ENCODE measurements at places on chromosomes 7 and 10. TPM values are rescaled to one million over a fixed set of nuclear protein-coding genes. Genes with fewer than 3 reads are reported as not detected.
A peak's percentile ranks its signal among the peaks of the same experiment; 100 is the strongest.

DNA sequence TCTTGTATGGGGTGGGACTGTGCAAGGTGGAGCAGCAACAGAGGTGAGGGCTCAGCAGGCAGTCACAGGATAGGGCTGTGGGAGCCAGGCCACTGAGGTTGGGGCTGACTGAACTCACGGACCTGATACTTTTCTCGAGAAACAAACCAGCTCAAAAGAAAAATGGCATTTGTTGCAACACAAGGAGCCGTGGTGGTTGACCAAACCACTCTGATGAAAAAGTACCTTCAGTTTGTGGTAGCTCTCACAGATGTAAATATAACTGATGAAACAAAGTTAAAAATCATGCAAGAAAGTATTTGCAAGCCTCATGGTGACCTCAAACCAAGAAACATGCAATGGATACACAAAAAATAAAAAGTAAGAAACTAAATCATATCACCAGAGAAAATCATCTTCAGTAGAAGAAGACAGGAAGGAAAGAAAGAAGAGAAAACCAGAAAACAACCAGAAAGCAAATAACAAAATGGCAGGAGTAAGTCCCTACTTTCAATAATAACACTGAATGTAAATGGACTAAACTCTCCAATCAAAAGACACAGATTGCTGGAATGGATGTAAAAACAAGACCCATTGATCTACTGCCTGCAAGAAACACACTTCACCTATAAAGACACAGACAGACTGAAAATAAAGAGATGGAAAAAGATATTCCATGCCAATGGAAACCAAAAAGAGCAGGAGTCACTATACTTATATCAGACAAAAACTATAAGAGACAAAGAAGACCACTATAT is 48.9 kb upstream of the DUSP5 start:
- DNase-seq: no peak

- no peak for DNase-seq
These were observed 375.5 kb upstream of the LRRTM3 start for GRCh38 chr10:66550351-66550750.

DNA sequence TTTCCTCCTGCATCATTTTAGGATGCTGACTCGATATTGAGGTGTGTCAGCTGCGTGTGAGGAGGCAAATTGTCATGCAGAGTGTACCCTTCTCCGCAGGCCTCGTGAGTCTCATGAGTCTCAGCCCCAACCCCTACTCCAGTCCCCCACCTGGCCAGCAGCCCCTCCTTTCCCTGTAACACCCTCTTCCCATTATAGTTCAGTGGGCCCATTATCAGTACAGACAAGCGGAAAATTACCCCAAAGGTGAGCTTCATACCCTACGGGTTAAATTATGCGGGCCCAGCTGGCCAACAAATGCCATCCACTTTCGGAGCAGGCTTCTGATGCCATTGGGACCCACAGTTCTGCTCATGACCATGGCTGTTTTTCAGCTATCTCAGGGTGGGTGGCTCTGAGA is 25.2 kb downstream of the SFTPD start:
- DNase-seq: no peak

DNA sequence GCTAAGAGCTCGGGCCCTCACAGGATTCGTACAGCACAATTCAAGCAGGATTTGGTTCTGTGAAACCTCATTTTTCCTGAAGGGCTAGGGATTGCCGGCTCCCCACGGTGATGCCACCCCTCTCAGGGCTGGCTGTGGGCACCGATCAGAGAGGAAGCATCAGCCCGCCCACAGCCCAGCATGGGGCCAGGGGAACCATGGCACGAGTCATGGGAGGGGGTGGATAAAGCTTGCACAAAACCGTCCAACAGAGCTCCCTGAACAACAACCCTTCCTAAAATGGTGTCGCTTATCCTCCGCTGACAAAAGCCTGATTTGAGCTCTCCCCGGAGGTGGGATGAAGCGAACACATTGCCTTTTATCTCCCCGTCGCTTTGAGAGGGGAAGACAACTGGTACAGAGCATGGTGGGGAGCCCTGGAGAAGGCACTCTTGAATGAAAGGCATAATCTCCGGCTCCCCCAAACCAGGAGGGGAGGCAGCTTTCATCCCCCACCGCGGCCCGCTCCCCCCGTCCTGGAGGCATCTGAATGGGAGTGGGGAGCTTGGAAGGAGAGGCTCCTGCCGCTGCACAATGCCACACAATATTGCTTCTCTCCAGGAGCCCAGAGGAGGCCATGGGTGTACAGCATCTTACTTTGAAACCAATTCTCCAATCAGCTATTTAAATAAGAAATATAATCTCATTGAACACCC is 144.0 kb downstream of the RPS24 start:
- peak; percentile 30 for DNase-seq

DNA sequence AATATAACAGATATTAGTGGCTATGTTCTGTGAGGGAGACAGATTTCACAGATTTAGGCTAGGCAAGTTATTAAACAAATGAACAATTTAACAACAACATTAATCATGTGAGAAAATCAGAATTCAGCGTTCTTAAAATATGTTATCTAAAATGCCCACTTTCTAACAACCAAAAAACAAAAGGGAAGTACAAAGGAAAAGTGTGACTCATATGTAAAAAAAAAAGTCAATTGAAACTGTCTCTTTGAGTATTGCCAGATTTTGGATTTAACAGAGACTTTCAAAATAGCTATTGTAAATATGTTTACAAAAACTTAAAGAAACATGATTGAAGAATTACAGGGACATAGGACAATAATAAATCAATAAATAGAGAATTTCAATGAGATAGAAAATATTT is 34.8 kb upstream of the ARHGAP22 start:
- no peak for DNase-seq

GRCh38 chr7:110831419-110831818 is 259.5 kb upstream of the LRRN3 start:
- no peak for DNase-seq

DNA sequence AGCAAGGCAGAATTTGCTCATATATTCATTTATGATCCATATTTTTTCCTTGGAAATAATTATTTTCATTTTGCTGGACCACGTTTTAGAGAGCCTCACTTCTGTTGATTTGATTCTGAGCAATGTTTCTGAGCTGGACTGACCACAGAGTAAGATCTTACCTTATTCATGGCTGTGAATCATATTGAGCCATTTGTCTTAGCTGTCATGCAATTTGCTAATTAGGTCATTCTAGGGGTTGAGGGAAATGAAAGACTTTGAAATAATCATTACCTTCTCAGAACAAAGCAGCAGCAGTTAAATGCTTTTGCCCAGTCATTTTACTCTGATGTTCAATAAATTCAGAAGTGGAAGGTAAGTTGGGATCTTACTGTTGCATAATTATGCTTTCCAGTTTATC is 251.4 kb downstream of the SDK1 start:
- DNase-seq: no peak

GRCh38 chr7:112056409-112056808 is 149.8 kb downstream of the DOCK4 start:
- DNase-seq: no peak

GRCh38 chr7:104978460-104978859 is 35.5 kb upstream of the KMT2E start:
- DNase-seq: no peak

- no peak for DNase-seq
These were observed 57.6 kb upstream of the TARP start for GRCh38 chr7:38330861-38331621.

- no peak for DNase-seq
These were observed 44.5 kb downstream of the STARD3NL start for GRCh38 chr7:38222481-38223096.

DNA sequence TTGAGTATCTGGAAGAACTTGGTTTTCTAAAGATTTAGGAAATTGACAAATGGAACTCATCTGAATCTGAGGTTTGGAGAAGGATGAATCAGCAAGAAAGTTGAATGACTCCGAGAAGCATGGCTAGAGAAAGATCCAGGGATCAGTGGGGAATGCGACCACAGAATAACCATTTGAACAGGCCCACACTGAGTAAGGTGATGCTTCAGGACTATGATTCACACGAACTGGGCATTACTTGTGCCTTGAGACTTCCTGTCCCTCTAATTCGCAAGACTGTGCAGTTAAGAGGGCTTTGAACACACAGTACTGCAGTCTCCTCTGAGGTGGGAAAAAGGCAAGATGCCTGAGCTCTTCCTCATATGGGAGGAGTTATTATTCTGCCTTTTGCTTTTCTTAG is 395.5 kb upstream of the POM121L12 start:
- no peak for DNase-seq

DNA sequence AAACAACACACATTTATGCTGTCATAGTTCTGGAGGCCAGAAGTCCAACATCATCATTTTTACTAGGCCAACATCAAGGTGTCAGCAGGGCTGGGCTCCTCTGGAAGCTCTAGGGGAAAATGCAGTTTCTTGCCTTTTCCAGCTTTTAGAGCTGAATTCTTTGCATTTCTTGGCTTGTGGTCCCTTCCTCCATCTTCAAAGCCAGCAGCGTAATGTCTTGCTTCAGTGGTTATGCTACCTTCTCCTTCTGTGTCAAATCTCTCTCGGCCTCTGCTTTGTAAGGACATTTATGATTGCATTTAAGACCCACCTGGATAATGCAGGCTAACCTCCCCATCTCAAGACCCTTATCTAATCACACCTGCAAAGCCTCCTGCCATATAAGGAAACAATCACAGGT is 66.5 kb upstream of the ANKRD1 start:
- DNase-seq: no peak

GRCh38 chr7:73945022-73945421 is 83.0 kb upstream of the ELN start:
- DNase-seq: no peak

- no peak for DNase-seq
These were observed 955.6 kb downstream of the GATA3 start for GRCh38 chr10:9010093-9010492.

- DNase-seq: peak; percentile 41
These were observed 32.8 kb downstream of the DNAJB12 start for GRCh38 chr10:72322030-72322279.

DNA sequence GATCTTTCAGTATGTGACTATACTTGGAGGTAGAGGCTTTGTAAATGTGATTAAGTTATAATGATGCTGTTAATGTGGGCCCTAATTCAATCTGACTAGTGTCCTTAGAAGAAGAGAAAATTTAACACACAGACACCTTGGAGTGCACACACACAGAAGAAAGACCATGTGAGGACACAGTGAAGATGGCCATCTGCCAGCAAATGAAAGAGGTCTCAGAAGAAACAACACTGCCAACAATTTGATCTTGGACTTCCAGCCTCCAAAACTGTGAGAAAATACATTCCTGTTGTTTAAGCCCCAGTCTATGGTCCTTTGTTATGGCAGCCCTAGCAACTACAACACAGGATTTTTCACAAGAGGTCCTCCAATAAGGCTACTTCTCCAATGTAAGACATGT is 120.9 kb upstream of the ABCB5 start:
- DNase-seq: no peak

DNA sequence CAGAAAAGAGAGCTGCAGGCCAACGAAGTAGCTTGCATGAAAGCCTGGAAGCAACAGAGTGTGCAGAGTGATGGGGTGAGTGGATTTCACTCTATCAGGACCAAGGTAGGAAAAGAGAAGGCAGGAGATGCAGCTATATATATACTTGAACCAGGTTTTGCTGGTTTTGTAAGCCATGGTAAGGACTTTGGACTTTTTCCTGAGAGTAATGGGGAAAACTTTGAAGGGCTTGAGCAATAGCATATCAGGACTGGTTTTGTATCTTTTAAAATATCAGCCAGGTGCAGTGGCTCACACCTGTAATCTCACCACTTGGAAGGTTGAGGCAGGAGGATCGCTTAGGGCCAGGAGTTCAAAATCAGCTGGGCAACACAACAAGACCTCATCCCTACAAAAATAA is 120.6 kb upstream of the NRP1 start:
- DNase-seq: no peak

DNA sequence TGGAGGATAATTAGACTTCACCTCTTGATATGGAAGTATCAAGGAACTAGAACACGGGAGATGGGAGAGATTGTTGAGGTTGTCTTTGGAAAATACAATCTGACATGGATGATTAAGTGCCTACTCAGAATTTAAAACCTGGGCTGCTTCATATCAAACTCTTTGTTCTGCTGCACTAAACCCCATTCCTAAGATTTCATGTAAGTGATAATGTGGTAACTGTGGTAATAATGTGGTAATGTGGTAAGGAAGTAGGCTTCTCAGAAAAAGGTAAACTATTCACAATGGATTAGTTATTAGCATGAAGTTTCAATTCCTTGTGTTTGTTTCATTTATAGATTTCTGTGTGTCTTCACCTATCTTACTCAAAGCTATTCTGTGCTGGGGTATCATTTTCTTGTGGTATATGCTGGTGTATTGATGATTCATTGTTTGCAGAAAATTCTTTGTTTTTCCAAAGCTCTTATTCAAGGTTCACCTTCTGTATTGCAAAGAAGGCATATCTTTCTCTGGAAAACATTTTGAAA is 129.9 kb upstream of the TAC1 start:
- no peak for DNase-seq

- no peak for DNase-seq
These were observed 137.0 kb downstream of the TMEM178B start for GRCh38 chr7:141210862-141211261.

- no peak for DNase-seq
These were observed at the start of gene LLCFC1 for GRCh38 chr7:142939226-142939910. Gene LLCFC1 (plus strand): TSS chr7:142939484. CDS start chr7:142939622, 138 bp downstream.

DNA sequence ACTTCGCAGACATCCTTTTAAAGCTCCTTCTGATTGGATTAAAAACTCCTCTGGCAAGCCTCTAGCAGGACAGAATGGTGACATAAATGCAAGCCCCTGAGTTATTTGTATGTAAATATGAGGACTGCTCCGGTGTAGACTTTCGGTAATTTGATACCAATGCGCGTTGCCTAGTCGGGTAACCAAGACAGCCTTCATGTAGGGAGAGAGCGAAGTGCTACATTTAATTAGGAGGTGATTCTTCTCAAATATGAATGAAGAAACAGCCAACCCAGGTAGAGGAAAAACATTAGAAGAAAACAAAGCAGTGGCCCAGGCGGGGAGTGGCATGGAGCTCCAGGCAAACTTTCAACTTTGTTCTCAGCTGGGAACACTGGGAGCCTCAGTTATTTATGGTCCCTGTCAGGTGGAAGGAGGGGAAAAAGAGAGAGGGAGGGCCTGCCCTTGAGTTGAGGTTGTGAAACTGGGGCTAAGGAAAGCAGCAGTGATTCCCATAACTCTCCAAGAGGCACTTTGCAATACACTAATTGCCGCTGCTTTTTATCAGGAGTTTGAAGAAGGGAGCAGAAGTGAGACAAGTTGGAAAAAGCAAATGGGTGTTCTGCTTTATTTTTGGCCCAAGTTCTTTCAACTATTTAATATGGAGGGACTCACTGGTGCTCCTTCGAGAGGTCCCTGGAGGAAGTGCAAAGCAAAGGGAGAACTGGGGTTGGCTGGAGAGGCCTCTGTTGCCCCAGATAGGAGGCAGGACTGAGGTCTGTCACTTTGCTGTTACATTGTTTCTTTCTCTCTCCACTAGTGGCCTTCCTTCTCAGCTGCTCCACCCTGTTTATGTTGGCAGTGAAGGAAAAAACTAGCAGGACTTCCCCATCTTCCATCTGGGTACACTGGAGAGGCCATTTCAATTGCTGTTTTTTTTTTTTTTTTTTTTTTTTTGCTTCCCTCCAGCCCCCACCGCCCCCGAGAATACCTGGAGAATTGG is 234.6 kb upstream of the CCDC6 start:
- DNase-seq: no peak

The PLAU gene
- 27.9 TPM for total RNA-seq

The LRRTM3 gene
- total RNA-seq: not detected

The GIMAP8 gene
- not detected for total RNA-seq

The CEP55 gene
- 4.7 TPM for total RNA-seq

The MRLN gene
- not detected for total RNA-seq

The HIF1AN gene
- total RNA-seq: 15.2 TPM

The IPMK gene
- 10.9 TPM for total RNA-seq

The LZTS2 gene
- total RNA-seq: 127 TPM
